NCI-H1436 (cell line): ENCODE measurements at places on chromosomes 3 and 15.

DNA sequence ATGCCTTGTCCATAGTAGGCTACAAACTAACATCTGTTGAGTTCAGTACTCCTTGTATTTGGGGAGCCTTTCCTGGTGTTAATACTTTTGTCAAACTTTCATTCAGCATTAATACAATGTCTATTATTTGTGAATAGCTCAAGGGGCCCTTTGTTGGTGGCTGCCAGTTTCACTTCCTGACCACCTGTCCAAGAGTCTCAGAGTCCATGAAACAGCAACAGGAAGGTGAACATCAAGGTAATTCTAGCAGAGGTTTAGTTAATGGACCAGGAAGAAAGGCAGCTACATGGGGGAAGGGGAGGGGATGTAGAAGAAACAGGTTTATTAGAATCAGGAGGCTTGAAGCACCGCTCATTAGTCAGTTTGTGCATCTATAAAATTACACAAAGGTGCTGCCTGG is 386.9 kb downstream of the PDCD6IP start:
- no peak for DNase-seq

DNA sequence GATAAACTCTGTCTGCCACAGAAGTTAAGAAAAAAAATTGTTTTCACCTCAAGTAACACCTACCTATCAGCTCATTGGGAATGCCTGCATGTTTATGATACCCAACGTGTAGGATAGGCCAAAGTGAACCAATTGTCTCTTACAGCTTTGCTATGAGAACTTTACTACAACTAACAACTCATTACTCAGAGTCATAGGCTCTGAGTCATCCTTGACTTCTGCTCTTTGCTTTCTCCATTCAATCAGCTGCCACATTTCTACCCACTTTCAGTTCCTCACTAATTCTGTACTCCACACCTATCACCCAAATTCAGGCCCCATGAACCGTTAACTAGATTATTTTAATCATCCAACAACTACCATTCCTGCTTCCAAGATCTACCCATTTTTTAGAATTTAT is 843.9 kb downstream of the TUSC7 start:
- no peak for DNase-seq

- DNase-seq, result no peak
These were observed 237.9 kb upstream of the TOPAZ1 start for GRCh38 chr3:44003801-44004200.

DNA sequence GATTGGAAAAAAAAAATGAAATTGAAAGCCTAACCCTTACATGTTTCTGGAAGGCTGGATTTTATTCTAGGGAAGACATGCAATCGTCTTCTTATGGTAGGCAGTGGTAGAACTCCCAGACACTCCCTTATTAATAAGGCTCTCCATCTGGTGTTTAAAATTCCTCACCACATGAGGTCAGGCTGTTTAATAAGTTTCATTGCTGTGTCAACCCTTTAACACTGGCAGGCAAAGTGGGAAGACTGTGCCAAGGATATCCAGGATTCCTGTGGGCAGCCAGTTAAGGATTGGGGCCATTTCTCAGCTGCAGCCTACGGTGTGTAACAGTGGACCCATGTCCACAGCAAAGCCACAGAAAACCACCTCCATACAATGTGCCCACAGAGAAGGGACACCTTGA is 225.5 kb upstream of the CHRM5 start:
- no peak for DNase-seq

GRCh38 chr3:30988769-30989168 is 94.3 kb upstream of the GADL1 start:
- no peak for DNase-seq

- no peak for DNase-seq
These were observed 158.6 kb upstream of the RGMA start for GRCh38 chr15:93247466-93248121.

DNA sequence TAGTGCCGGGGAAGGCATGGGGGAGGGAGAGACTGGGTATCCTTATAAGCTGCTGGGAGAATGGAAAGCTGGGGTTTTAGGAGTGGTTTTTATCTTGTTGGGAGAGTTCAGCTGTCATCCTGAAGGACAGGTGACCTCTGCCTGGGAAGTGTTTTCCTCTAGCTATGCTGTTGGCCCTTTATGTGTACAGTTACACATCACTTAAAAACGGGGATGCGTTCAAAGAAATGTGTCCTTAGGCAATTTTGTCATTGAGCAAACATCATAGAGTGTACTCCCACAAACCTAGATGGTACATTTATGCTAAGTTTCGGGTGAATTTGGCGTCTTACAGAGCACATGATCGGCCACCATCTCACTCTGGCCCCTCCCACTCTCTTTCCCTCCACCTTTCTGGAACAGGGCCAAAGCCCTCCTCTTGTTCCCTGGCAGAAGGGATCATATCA is 164.3 kb upstream of the NUDT16 start:
- no peak for DNase-seq
